Fibroblast of mammary gland (primary cell): ENCODE measurements at places on chromosomes 3 and 15.

DNA sequence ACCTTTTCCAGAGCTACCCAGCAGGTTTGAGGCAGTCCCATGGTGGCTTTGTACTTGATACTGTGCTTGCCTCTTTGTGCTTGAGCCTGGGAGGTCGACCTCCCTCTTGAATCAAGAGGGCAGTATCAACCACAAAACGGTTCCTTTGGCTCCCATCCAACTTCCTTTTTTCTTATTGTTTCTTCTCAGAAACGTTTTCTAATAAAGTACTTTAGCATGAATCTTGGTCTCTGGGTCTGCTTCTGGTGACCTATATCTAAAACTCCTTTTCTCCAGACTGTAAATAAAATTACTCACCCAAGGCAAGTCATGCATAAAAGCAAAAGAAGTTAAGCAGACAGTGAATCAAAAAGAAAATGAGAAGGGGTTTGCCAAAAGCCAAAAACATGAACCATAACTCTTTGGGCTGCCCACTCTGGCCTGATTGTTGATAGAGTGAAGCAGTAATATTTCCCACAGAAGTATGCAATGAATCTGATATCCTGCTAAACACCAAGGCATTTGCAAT is 112.2 kb upstream of the SLC4A7 start:
- peak; percentile 78 for DNase-seq

DNA sequence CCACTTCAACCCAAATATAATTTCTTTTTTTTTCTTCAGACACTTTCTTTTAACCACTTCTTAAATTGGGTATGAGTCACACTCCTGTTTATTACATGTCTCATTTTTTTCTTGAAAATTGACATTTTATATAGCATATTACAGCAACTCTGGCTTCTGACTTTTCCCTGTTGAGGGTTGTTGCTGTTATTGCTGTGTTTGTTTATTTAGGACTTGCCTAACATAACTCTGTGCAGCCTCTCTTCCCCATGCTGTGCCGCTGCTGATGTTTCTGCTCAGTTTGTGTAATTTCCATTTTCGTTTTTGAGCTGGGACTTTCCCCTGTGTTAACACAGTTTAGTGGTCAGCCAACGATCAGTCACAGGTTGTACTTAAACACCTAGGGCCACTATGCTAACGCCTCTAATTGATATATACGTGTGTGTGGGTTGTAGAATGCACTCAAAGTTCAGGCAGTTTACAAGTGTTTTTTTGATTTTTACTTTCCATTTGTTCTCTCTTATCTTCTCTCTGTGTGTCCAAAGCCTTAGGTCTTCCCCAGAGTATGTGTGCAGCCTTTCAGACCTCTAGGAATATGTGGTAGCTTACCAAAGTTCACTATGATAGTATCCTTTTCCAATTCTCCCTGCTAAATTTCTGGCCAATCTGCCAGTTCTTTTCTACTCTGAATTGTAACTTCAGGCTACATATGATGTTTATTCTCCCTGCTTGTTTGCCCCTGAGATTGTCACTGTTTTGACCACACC is 337.2 kb downstream of the ZBTB20 start:
- DNase-seq, result peak; percentile 3

DNA sequence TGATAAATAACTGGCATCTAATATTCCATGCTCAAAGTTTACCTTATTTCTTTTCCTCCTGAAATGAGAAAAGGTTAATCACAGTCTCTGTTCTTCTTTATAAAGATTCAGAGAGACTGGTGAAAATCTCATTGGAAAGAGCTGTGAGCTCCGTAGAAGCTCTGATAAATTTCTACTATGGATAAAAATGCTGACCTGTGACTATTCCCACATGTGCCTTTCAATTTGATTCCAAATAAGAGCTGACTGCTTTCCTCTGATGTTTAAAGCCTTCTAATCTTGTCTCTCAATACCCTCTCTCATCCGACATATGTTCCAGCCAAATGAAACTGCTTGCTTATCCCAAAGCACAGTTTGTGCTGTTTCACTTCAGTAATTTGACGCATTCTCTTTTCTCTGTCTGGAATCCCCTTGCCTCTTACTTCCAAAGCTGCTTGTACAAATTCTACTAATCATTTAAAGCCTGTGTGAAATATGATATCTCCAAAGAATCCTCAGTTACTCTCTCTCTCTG is 130.1 kb downstream of the RTP4 start:
- DNase-seq, result no peak

DNA sequence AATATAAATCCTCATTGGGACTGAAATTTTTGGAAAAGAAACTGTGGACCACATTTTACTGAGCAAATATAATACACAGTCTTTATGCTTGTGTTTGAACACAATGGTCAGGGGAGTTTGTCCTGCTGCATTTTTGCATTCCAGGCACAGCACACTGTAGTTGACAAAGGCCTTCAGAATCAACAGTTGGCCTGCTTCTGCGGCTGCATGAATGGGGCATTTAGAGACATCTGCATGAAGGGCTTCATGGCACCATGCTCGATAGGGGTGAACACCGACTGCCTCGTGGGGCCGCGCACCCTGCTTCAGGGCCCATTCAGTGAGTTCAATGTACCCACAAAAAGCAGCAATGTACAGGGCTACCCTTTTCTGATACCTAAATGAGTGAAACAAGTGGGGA is 15.4 kb upstream of the COMMD2 start:
- DNase-seq, result no peak

DNA sequence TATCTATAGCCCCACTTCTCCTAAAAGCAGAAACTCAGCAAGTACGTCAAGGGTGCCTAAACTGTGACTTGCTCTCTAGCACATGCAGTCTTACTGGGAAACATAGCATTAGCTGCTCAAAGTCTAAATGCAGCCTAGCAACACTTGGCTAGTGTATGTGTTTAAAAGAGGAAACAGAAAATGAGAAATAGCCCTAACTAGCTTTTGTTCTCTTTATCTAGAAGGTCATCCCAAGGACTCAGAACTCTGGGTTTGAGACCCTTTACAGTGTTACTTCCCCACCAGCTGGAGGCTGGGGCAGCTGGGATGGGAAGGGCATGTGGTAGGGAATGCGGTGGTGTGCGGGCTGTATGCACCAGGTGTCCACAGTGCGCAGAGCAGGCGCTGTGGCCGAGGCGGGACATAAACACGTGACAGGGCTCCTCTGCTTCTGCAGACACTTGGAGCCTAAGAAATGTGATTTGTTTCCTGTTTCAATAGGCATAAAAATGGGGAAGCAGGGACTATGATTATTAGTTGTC is 13.3 kb downstream of the ETV5 start:
- no peak for DNase-seq
